ENCODE measurements at places on chromosomes 2 and 18.

GRCh38 chr2:150478200-150478974 lies 9.1 kb downstream of the RND3 start:
- DNase-seq, result no peak

DNA sequence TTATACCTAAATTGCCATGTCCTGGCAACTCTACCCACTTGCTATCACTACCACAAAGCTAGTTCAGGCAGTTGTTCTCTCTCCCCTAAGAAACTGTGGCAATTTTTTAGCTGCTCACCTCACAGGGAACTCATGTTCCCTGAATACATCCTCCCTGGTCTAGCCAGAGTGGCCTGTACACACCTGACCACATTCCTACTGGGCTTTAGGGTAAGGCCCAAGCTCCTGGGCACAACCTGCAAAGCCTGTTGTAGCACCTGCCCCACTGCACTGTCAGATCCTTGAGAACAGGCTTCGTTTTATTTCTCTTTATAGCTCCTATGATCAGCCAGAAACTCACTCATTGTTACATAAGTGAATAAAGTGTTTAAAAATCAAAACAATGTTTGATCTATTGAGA lies 21.5 kb downstream of the CNGA3 start:
- DNase-seq, result no peak

GRCh38 chr18:14086458-14087231 lies 45.6 kb downstream of the ZNF519 start:
- no peak for DNase-seq

DNA sequence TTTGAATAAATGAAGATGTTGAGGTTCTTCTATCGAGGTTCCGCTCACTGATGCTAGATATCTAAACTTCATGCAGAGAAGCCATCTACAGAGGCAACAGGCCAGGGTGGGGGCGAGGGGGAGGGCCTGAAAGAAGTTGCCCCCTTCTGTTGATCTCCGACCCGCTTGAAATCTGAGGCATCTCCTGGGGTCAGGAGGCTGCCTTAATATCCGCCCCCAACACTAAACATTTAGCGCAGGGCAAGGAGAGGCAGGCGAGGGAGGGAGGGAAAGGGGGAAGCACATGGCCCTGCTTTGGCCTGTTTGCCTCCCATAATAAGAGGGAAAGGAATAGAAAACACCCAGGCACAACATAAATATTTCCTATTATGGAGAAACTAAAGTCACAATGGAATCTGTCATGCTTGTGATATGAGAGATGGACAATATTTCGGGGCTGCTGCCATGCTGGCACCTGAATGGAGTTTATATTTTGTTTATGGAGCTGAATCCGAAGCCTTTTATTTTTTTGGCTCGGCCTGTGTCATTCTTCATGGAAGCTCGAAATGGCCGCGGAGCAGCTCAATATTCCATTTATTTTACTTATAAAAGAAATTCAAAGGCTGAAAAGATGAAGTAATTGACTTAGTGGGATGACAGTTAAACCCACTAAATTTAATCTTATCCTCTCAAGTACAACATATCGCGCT lies 221.1 kb downstream of the INSIG2 start:
- DNase-seq, result no peak

DNA sequence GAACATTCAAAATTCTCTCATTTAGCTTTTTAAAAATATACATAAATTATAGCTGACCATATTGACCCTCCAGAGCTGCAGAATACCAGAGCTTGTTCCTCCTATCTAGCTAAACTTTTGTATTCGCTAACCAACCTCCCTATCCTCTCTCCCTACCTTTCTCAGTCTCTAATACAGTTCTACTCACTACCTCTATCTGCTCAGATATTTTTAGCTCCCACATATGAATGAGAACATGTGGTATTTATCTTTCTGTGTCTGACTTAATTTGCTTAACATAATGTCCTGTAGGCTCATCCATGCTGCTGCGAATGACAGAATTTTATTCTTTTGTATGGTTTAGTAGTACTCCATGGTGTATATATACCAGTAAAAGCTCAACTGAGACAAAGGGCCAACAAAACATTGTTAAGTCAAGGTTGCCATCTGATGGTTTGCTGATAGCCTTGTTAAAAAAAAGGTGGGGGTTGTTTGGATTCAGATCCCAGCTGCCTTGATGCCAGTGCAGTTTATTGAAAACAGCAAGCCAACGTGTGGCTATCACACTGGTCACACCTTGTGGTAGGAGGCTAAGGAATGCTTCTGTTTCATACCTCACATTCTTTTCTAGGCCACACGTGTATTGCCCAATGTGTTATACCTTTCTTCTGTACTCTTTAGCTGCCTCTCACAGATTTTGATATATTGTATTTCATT lies 101.5 kb downstream of the VWA3B start:
- DNase-seq, result no peak

- no peak for DNase-seq
Observed at GRCh38 chr18:27824841-27825681, 351.9 kb downstream of the CDH2 start.

- DNase-seq, result no peak
Observed at GRCh38 chr2:95272781-95273180, 1.5 kb upstream of the PROM2 start.

GRCh38 chr2:220931491-220931890 lies 640.6 kb downstream of the EPHA4 start:
- no peak for DNase-seq

GRCh38 chr18:7116001-7116730 lies 1.4 kb downstream of the LAMA1 start:
- no peak for DNase-seq

GRCh38 chr2:96848264-96848663 lies 4.4 kb upstream of the ANKRD23 start:
- no peak for DNase-seq

DNA sequence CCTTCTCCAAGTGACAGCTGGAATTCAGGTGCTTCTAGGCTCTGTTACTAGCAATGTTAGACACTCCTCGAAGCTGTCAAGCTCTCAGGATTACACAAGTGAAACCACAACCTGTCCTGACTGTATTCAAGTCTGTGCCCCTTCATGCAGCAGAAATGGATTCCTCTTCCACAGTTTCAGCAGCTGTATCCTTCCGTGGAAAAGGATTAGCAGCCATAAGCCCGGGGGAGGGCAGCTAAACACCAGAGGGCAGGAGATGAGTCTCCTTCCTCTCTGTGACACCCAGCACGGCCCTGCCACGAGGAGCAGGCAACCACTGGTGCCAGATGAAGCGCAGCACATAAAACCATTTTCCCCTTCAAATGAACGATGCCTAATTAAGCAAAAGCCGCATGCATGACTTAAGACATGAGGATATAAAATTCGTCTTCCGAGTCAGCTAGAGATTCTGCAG lies 1.2 kb downstream of the ST3GAL5 start:
- DNase-seq, result peak; percentile 18
